NAMALWA (cell line): ENCODE measurements at places on chromosomes 1 and 21.

- no peak for DNase-seq
Observed at GRCh38 chr1:235277709-235278108, 50.3 kb downstream of the ARID4B start.

DNA sequence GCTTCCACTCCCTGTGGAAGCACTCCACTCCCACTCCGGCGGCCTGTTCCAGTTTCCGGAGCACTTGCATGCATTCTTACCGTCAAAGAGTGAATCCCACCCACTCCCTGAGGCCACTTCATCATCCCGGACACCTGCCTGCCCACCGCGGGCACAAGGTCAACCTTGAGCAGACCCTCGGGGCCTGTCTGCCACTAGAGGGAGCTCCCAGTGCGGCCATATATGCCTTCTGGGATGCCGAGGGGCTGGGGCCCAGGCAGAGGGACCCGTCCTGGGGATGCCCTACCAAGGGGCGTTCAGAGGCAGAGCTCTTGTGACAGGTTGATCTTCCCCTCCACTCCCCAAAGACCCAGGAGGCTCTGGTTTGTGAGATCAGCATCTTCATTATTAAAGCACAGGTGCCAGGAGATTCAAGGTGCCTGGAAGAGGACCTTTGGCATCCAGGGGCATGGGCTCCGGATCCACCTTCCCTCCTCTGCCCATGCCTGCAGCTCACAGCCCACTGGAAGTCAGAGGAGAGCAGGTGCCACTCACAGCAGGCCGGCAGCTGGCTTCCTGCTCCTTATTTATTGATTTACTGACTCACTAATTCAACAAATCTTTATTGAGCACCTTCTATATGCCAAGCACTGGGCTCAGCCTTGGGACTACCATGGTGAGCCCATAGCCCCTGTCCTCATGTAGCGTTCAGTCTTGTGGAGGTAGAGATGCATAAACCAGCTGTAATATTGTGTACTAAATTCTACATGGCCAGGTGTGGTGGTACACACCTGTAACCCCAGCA, 47.3 kb downstream of the UBIAD1 start:
- peak; percentile 77 for DNase-seq

GRCh38 chr1:209132736-209133467, 450.6 kb upstream of the CAMK1G start:
- no peak for DNase-seq

GRCh38 chr1:116003823-116004222, 27.5 kb downstream of the SLC22A15 start:
- DNase-seq: no peak

DNA sequence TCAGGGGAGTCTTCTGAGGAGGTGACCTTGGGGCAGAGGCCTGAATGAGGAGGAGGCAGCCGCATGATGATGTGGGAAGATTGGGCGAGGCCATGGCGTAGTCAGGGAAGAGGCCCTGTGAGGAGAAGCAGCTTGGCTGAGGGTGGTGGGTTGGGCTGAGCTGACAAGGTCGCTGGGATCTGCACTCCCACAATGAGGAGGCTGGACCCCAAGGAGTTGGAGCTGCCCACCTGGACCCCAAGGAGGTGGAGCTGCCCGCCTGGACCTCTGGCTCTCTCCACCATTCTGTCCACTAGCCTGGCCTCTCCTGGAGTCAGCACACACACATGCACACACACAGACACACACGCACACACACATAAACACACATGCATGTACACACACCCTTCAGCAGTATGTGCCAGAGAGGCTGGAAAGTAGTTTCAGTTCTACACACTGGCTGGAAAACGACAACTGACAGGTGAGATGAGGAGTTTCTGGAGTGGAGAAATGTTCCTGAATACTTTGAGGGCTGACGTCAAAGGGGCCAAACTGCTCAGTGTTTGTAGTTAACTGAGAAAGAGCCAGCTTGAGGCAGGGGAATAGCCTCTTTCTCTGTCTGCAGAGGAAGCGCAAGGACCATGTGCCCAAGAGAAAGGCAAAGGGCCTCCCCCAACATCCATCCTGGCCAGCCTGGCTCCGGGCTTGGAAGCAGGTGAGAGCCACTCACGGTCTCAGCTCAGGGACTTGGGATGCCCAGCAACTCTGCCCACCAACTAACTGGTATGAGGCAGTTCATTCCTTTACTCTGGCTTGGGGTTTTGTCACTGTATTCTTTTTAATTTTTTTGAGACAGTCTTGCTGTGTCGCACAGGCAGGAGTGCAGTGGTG, 7.1 kb downstream of the SMPDL3B start:
- no peak for DNase-seq

GRCh38 chr1:36367066-36367465, 18.7 kb downstream of the STK40 start:
- DNase-seq: no peak
